ENCODE measurements at places on chromosomes 6 and 20.

GRCh38 chr20:1912646-1913045 lies 17.4 kb downstream of the SIRPA start:
- no peak overlapping the region for H3K4me3 ChIP-seq
- no peaks in the 10 kb centered on the region for H3K27me3 ChIP-seq
- no peaks in the 10 kb centered on the region for H3K4me1 ChIP-seq
- no peak for DNase-seq

DNA sequence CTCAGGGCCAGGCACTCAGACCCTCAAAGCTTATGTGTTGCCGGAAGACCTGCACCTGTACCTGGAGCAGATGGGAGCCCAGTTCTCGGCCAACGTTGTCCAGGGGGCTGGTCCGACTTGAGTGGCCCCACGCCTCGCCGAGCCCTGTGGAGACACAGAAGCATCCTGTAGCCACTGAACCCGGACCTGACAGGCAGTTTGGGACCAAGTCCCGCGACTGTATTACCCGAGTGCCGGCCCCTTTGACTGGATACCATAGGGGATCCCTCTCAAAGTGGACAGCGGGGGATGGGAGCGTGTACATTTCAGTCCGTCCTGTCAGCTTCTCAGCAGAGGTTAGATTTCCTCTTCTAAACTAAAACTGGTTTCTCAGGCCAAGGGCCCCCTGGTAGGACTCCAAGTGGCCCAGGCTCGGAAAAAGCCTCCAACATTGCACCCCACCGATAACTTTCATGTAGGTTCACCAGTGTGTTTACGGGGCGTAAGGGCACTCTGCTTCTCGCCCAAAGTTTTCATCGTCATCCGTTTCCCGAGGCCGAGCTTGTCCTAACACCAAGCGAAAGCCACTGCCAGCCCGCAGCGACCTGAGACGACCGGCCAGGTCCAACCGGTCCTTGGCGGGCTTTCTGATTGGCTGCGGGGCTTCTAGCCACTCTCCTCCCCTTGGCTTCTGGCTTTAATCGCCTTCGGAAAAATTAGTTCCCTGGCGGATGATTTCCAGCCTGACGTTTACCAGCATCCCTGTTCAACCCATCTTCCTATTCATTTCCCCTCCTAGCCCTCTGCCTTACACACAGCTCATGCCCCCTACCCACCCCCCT lies 10.8 kb downstream of the SIM1 start:
- peaks cover 31% of the 10 kb centered on the region for H3K4me1 ChIP-seq
- H3K27me3 ChIP-seq = peaks cover 100% of the 10 kb centered on the region
- no peak overlapping the region for H3K4me3 ChIP-seq
- no peak overlapping the region for H3K27ac ChIP-seq
- DNase-seq = peak; percentile 71

- H3K4me1 ChIP-seq = peaks cover 24% of the 10 kb centered on the region
- DNase-seq = no peak
- H3K27ac ChIP-seq = peak overlapping the region; percentile 99
- H3K27me3 ChIP-seq = no peaks in the 10 kb centered on the region
Measured at GRCh38 chr6:159726255-159726917, 920 bp upstream of the WTAP start.

- H3K36me3 ChIP-seq = no peaks in the 10 kb centered on the region
- no peak overlapping the region for H3K4me3 ChIP-seq
- no peak for DNase-seq
- no peaks in the 10 kb centered on the region for H3K27me3 ChIP-seq
- no peak overlapping the region for H3K27ac ChIP-seq
Measured at GRCh38 chr6:105771313-105771970, 314.7 kb upstream of the PRDM1 start.

DNA sequence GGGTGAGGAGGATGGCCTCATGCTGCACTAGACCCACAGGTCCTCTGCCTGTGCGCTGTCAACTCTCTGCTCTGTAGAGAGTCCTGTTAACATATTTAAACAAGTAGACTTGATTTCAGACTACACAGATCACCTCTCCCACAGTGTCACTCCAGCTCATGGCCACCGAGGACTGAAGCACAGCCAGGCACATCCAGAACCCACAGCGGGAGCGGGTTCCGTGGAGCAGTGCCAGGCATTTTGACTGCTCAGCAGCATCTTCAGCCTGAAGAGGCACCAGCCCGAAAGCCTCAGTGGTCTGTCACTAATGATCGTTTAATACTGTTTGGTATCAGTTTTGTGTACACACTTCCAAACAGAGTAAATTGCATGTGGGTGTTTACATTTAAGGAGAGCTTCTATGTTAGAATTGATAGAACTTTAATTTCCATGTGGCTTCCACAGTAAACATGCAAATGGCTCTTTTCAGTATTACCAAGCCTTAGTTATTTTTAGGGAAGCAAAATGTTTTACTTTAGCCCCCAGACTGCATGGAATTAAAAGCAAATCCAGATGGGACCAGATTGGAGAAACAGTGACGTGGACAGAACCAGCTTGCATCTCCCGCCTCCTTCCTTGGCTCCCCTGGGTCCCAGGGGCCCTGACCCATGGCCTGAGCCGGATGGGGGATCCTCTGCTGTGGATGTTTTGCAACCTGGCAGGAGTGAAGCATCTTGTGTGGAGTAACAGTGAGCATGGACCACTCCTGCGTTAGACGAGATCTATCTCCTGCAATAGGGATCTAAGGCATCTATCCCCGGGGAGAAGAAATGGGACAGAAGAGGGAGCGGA lies 196.7 kb upstream of the CDH4 start:
- H3K4me1 ChIP-seq = no peaks in the 10 kb centered on the region
- no peak overlapping the region for H3K27ac ChIP-seq
- H3K4me3 ChIP-seq = no peak overlapping the region

GRCh38 chr6:24966381-24966780 lies 30.6 kb upstream of the RIPOR2 start:
- no peak overlapping the region for H3K27ac ChIP-seq
- no peak for DNase-seq
- no peaks in the 10 kb centered on the region for H3K27me3 ChIP-seq
- H3K36me3 ChIP-seq = no peaks in the 10 kb centered on the region
- H3K4me3 ChIP-seq = no peak overlapping the region

DNA sequence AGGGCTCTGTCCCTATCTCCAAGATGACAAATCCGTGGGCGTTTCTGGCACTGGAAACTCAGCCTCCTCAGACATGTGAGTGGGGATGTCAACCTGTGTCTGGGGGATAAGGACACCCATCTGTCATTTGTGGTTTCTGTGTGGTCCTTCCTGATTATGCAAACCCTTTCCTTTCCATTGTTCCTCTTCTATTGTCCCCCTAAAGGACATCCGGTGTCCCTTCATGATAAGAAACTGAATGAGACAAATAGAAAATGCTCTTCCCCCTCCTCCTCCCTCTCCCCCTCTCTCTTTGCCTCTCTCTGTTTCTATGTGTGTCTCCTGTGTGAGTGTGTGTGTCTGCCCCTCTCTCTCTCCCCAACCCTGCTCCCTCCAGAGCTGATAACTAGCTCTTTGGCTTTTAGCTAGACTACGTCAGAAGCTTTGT lies 11.5 kb upstream of the GLP1R start:
- no peaks in the 10 kb centered on the region for H3K4me1 ChIP-seq
- H3K27me3 ChIP-seq = peaks cover 90% of the 10 kb centered on the region
- no peak overlapping the region for H3K4me3 ChIP-seq
- DNase-seq = no peak
- no peak overlapping the region for H3K27ac ChIP-seq

DNA sequence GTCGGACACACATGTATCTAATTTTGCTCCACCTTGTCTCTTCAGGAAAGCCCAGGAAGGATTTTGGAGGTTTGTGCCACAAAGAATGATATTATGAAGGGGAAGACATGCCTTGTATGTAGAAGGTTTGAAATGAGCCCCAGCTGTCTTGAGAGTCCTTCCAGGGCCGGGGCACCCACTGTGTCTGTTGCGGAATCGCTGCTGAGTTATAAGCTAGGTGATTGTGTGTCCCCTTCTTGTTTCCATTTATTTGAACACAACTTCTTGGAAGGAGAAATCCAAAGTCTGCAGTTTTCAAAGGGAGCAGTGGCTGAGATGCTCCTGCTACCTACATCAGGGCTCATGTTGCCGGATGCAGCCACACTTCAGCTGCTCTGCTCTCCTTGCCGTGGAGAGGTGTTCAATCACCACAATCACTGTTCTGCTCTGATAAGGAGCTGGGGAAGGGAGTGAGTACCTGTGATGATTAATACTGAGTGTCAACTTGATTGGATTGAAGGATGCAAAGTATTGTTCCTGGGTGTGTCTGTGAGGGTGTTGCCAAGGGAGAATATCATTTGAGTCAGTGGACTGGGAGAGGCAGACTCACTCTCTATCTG lies 828.6 kb downstream of the QKI start:
- no peaks in the 10 kb centered on the region for H3K27me3 ChIP-seq
- no peaks in the 10 kb centered on the region for H3K36me3 ChIP-seq
- no peak for DNase-seq

- H3K27me3 ChIP-seq = no peaks in the 10 kb centered on the region
- H3K4me1 ChIP-seq = no peaks in the 10 kb centered on the region
- no peaks in the 10 kb centered on the region for H3K36me3 ChIP-seq
- H3K27ac ChIP-seq = no peak overlapping the region
- H3K4me3 ChIP-seq = no peak overlapping the region
- DNase-seq = no peak
Measured at GRCh38 chr6:142323377-142323776, 21.6 kb downstream of the ADGRG6 start.

DNA sequence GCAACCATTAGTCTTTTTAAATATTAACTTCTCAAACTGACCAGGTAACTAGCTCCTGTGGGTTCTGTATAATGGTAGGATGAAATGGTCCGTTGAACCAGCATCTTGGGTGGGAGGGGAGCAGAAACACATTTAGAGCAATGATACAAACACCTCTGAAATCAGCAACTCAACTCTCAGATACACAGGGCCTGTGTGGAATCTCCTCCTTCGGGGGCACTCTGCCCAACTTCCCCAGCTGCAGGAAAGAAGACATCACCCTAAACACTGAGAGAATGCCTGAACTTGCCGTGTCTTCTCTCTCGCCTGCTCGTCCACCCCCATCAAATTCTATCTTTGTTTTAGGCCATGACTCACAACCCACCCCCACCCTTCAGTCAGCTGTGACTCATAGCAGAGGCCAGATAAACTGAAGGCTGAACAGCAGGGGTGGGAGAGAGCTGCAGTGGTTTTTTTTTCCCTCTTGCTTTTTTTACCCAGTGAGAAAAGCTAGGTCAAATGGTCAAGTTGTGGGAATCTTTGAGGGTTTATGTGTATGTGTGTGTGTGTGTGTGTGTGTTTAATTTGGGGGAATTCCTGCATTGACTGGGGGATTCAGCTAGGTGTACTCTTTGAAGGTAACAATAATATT lies 593.4 kb upstream of the JAG1 start:
- H3K36me3 ChIP-seq = no peaks in the 10 kb centered on the region
- no peak overlapping the region for H3K4me3 ChIP-seq

DNA sequence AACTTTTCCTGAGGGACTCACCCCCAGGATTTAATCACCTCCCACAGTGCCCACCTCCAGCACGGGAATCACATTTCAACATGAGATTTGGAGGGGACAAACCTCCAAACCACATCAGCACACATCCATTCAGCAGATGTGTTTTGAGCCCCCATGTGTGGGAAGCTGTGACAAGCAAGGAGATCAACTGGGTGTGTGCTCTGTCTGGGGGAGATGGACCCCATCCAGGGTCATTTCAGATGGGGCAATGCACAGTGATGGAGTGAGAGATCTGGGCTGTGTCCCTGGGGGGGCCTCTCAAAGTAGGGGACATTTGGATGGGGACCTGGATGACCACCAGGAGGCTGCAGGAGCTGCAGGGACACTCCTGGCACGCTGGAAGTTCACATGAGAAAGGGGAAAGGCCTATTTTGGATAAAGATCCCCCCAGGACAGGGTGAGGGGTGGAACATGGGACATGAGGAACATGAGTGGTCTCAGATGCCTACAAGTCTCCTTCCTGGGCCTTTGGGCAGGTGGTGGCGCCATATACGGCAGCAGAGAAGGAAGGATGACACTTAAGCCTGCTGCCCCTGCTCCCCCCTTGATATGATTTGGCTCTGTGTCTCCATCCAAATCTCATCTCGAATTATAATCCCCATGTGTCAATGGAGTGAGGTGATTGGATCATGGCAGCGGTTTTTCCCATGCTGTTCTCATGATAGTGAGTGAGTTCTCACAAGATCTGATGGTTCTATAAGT lies 49.6 kb downstream of the SLC2A10 start:
- H3K4me3 ChIP-seq = no peak overlapping the region
- H3K4me1 ChIP-seq = peaks cover 6% of the 10 kb centered on the region
- H3K36me3 ChIP-seq = no peaks in the 10 kb centered on the region
- DNase-seq = no peak
- H3K27ac ChIP-seq = no peak overlapping the region
- H3K27me3 ChIP-seq = no peaks in the 10 kb centered on the region

DNA sequence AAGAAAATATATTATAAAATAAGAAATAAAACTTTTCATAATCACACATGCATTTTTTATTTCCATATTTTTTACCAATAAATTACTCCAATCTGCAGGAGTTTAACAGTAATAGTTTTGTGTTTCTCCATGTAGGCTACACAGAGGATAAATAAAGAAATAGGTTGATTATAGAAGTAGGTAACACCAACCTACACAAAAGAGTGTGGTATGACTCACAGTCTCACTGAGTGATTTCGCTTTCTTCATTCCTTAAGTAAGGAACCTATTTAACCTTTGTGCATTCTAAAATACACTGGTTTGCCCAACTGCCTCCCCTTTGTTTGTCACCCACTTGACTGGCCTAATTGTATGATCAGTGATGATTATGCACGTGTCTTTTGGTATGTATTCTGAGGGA lies 244.2 kb upstream of the RIMS1 start:
- no peak overlapping the region for H3K4me3 ChIP-seq
- DNase-seq = no peak
- H3K27me3 ChIP-seq = no peaks in the 10 kb centered on the region
- no peaks in the 10 kb centered on the region for H3K4me1 ChIP-seq

DNA sequence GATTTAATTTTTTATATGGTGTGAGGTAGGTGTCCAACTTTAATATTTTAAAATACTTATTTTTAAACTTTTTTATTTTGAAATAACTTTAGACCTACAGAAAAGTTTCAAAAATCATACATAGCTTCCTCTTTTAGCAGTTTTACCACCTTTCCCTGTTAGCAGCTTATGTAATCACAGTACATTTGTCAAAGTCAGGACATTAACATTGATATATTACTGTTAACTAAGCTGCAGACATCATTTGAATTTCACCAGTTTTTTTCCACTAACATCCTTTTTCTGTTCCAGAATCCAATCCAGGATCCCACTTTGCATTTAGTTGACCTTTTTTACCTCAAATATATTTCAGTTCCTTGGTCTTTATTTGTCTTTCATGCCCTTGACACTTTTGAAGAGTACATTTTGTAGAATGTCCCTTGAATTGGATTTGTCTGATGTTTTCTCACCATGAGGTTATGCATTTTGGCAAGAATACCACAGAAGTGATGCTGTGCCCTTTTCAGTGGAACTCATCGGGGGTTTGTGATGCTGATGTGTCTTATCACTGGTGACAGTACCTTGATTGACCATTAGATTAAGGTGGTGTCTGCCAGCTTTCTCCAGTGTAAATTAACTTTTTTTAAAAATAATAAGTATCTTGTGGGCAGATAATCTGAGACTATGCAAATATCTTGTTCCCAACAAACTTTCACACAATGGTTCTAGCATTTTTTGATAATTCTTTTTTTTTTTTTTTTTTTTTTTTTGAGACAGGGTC lies 33.4 kb downstream of the TTLL9 start:
- H3K27ac ChIP-seq = no peak overlapping the region
- H3K4me1 ChIP-seq = no peaks in the 10 kb centered on the region
- no peak overlapping the region for H3K4me3 ChIP-seq
